ENCODE measurements at places on chromosomes 16 and 17.

- no peak for DNase-seq
These were observed 60.9 kb downstream of the MRTFB start for GRCh38 chr16:14131774-14132695.

DNA sequence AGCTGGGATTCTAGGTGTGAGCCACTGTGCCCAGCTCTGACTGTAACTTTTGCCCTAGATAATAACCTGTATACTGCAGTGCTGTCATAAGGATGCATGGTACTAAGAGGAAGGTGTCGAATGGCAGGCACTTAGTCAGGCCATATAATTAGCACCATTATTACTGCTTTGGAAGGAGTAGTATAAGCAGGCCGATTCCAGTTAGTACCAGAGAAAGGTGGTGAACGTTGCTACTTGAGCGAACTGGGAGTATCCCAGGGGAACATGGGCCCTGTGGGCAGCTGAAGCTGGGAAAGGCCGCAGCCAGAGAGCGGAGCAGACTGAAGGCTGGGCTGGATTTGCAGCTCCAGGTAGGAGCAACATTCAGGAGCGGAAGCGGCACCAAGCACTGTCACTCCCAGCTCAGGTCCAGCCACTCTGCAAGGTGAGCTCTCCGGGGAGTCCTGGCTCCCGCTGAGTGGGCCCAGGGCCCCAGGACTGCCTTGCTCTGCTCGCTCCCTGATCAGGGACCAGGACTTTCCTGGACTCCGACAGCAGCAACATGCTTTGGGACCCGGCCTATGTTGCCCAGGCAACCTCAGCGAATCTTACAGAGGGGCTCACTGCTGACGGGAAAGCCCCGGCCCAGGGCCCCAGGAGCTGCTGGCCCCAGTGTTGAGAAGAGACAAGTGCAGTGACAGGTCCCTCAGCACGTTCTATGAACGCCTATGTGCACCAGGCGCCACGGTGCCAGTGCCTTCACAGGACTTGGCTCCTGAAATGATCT lies 28.6 kb downstream of the C16orf74 start:
- DNase-seq, result no peak

GRCh38 chr17:50818921-50819657 lies 16.3 kb upstream of the WFIKKN2 start:
- DNase-seq, result no peak

- DNase-seq, result no peak
These were observed 41.2 kb downstream of the PRMT7 start for GRCh38 chr16:68351991-68352431.

DNA sequence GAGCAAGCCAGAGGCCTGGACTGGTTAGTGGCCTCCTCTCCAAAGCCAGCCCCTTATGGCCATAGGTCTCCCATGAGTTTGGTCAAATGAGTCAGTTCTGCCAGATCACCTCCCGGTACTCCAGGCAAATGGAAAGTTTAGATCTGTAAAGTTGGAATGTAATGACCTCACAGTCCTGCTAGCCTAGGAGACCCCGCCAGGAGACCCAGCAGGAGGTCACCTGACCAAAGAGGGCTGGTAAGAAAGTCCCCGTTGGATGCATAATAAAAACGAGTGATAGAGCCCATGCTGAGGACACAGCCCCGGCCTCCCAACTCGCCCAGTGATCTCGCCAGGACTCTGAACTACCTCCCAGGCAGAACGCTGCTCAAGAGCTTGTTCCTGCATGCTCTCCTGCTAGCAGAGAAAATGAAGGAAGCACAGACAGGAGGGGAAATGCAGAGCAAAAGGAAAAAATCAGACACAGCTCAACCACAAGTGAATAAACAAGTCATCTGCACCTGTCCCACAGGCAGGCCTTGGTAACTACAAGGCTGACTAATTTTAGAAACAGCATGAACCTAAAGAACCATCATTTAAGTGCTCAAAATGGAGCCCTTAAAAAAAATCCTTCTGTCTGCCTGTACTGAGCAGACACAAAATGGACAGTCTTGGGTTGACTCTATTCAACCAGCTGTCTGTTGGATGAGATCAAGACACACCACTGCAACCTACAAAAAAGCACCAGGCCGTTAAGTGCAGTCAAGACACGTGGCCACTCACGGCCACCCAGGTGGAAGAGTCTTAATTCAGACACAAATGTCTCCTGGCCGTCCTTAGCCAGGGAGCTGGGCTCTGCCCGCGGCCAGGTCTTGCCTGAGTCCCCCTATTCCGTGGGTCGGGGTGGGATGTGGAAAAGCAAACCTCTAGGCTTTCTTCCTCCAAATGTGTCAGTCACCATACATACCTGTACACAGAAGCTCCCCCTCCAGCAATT lies 9.2 kb downstream of the CDIP1 start:
- peak; percentile 33 for DNase-seq

- DNase-seq, result peak; percentile 4
These were observed 2.0 kb upstream of the UNKL start for GRCh38 chr16:1416521-1416941.

DNA sequence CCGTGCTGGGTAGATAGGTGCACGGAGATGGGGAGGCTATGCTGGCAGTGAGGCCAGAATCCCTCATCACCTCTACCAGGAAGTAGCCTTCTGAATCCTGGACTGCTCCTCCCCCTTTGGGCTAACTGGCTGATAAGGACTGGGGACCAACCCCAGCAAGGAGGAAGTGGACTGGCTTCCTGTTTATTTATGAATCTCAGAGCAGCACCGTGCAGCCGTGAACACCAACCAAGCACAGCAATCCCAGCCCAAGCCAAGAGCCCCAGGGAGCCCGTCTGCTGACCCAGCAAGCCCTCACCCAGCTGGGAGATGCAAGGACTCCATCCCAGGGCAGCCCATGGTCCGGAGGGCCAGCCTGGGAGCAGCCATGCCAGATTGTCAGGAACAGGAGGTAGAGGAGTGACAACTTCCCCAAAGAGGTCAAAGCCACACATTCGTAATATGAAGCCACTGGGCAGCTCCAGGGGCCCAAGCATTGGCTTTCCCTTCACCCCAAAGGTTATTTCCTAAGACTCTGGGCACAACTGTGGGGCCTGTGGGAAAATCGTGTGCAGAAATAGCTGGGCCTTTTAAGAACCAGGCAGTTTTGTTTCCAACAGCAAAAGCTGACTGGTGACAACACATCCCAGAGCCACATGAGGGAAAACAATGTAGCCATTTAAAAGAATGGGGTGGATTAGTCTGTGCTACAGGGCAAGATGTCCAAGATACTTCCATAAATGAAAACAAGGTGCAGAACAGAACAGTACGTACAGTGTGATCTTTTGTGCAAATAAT lies 23.9 kb downstream of the PHB1 start:
- no peak for DNase-seq

DNA sequence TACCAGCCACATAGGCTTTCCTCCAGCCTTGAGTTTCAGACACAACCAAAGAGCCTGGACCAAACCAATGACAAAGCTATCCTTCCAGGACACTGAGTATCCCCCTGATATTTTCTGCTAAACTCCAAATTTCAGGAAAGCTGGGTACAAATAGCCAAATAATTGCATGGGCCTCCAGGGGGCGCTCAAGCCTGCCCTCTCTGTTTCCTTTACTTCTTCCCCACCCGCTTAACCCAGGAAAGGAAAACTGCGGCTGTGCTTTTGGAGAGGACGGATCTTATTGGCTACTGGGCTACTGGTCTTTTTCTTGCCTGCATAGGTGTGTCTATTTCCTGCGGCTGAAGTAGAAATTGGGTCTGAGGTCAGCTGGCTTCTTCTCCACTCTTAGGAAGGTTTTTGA lies 30.1 kb downstream of the GNGT2 start:
- peak; percentile 59 for DNase-seq

DNA sequence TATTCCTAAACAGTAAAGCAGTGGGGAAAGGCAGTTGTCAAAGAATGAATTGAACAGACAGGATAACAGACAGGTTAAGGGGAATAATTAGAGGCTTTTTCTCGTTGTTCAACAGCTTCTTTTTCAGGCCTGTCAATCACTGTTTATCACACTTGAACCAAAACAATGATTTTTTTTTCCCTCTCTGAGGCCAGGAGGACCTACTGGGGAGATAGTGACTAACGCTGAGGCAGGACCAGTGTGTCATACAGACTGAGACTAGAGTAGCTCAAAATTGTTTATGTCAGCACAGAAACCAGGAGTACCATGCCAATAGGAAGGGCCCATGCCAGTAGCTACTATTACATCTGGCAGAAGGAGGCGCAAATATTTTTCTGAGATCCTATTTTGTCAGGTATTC lies 41.3 kb upstream of the NLK start:
- no peak for DNase-seq

DNA sequence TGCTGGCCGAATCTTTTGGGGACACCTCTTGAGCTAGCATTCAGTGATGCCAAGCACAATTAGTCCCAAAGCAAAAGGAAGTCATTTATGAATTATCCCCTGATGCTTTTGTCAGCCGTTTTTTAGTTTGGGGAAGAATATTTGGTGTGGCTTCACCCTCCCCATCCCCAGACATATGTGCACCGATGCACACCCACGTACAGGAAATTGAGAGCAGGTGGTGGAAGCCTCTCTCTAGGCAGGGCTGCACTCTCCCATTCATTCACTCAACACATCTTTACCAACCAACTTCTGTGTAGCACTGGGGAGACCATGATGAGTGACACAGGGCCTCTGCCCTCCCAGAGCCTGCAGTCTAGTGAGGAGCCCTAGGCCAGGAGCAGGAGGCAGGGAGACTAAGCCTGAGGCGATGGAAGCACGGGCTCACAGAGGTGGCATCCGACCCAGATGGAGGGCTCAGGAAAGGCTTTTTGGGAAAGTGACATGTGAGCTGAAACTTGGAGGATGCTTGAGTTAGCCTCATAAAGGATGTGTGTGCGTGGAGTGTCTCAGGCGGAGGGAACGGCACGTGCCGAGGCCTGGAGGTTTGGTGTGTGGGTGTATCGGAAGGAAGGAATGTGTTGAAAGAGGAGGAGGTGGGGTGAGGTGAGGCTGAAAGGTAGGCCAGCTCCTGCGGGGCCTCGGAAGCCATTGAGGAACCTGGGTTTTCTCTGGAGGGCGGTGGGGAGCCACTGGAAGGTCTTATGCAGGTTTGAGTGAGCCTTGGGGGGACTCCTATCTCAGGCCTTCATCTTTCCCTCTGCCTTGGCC lies 43.8 kb downstream of the PSME3IP1 start:
- no peak for DNase-seq

DNA sequence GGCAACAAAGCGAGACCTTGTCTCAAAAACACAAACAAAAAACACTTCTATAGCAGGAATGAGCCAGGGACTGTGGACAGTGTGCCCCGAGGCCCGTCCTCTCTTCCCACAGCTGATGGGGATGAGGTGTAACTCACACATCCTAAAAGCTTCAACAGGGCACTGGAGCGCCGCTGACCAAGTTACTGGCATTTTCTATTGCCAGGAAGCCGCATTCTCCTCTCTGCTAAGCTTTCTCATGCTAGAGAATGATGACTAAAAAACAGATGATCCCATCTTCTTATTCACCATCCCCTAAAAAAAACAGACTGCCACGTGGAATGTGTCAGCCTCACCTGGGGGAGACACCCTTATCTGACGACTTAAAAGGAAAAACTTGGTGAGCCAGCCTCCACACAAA lies 16.3 kb downstream of the CARHSP1 start:
- DNase-seq, result no peak

DNA sequence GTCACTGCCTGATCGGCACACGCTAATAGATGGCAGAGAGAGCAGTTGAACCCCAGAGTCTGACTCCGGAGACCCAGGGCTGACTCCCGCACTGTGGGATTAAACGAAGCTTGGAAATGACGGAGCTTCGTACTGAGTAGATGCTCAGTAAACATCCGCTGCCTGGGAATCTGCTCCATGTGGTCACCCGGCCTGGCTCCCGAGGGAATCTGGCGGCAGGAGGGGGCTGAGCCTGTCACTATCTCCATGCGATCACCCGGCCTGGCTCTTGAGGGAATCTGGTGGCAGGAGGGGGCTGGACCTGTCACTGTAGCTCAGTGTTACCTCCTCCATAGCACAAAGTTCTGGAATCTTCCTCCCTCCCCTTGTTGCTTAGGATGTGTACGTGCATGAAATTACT lies 139.7 kb upstream of the CIBAR2 start:
- DNase-seq, result no peak

DNA sequence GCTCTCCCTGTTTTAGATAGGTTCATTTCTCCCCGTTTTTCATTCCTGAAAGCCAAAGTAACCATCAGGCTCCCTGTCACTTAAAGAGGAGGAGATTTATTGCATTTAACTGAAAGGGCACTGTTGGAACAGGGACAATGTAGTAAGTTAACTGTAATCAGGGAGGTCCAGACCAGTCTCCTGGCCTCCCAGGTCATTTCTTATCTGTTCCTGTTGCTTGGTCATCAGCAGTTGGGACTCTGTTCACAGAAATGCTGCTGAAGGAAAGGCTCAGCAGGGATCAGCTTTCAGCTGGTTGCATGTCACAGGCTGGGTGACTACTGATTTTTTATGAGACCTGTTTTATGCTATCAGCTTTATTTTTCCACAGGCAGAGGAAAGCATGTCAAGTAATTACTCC lies 622.6 kb upstream of the GOT2 start:
- no peak for DNase-seq

DNA sequence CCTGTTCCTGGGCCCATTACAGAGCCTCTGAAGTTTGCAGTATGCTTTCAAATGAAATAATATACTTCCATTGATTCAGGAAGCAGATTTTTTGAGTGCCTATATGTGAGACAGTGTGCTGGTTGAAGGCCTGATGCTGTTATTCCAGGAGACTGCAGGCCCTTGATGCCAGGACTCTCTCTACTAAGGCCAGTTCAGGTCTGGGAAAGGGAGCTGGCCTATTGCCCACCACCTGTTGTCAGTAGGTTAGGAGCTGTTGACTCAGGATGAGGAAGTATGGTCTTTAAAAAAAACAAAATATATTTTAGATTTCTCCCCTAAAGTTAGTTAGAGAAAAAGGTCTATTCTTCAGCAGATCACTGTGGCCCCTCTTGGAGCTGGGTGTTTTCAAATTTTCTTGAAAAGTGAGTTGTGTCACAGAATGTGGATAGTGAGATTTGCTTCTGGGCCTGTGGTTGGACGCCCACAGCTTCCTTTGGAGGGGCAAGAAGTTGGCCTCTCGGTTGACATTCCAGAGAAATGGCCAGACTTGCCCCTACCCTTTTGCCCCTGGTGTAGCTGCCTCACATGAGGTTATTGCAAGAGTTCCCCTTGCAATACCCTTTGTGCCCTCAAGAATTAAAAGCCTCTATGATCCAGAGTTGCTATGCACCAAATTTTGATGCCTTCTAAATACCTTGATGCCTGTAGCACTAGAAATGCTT lies 7.9 kb downstream of the ESRP2 start:
- DNase-seq, result no peak

DNA sequence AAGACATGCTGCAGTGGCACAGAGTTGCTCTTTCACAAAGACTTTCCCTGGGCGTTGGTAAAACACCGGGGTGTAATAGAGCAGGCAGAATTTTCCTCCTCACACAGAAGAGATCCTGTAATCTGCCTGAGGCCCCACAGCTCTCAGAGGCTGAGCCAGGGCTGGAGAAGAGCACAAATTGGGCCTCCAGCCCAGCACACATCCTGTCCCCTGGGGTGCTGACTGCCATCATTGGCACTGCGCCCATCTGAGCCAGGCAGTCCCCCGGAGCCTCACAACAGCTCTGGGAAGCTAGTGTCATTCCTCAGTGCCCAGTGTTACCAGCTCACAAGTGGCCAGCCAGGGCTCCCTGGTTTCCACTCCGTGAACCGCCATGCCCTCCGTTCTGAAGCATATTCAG lies 119.4 kb downstream of the SOCS1 start:
- DNase-seq, result peak; percentile 88

- DNase-seq, result peak; percentile 49
These were observed 24.2 kb upstream of the ATP2A3 start for GRCh38 chr17:3988297-3989040.

- DNase-seq, result no peak
These were observed 14.9 kb downstream of the CDH16 start for GRCh38 chr16:66903544-66904427.

GRCh38 chr17:50956750-50957523 lies 90.8 kb upstream of the TOB1 start:
- peak; percentile 59 for DNase-seq

All from fibroblast of skin of back (primary cell).